ENCODE measurements at places on chromosomes 4 and X.

DNA sequence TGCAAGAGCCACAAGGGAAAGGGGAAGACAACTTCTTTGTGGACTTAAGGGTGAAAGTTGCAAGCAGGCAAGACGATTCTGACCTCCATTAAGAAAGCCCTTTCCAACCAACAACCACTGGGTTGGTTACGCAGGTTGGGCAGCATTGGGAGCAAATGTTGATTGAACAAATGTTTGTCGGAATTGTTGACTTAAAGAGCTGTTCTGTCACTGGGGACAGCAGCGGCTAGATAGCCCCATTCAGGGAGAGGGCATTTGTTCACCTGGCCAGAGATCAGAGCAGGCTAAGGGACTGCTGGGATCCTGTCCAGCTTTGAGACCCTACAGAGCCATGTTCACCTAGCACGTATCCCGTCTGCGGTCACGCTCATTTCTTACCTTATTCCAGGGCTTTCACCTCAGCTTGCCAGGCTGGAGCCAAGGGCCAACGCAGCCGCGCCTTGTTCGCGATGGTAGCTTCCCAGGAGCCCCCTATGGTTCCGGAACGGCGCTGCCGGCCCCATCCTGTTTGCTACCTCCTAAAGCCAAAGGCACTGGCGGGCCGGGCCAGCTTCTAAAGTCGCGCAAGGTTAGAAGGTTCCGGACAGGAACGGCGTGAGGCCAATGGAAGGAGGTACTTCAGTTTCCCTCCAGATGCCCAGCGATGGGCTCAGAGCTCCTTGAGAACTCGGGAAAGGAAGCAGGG lies 24.6 kb downstream of the F9 start:
- no peak for DNase-seq

DNA sequence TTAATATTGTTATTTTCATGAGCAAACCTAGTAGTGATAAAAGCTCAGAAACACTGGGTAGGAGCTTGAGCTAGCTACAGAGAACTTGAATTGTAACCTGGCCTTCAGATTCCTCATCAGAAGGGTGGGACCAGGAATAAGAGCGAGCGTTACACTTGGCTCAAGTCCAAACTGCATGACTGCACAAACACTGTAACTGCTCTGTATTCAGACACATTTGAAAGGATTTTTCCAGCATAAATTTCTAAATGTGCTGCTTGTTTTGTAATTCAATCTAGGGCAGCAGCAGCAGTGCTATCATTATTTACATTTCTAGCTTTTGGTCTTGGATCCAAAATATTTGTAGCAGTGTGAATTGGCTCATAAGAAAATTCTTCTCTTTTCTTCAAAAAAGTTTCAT lies 133.0 kb upstream of the TMLHE start:
- DNase-seq: peak; percentile 87

DNA sequence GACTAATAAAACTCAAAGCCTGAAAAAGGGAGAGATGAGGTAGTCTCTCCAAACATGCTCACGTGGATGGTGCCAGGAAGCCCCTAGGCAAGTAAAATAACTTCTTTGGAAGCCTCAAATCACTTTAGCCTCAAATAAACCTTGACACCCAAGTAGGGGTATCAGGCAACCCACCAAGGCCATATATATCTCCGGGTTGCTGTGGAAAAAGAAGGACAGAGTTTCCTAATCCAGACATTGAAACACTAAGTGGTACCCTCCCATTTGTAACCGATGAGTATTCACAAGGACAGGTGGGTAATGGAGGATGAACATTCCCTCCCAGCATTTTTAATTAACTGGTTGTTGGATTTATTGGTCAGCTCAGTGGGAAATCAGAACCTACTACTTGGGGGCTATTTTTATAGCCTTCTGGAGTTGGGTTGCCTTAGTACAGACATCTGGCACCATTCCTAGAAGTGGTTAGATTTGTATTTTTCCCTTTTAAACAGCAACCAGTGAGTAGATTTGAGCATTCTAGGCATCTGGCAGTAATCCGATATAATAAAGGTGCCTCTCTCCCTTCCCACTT lies 87.7 kb downstream of the GPC3 start:
- DNase-seq: no peak

- DNase-seq: no peak
These were observed 42.2 kb downstream of the SMARCA5 start for GRCh38 chr4:143555676-143556075.

- no peak for DNase-seq
These were observed 206.3 kb upstream of the ANXA3 start for GRCh38 chr4:78345237-78345636.

- DNase-seq: no peak
These were observed 73.7 kb upstream of the STIM2 start for GRCh38 chr4:26786916-26787315.

DNA sequence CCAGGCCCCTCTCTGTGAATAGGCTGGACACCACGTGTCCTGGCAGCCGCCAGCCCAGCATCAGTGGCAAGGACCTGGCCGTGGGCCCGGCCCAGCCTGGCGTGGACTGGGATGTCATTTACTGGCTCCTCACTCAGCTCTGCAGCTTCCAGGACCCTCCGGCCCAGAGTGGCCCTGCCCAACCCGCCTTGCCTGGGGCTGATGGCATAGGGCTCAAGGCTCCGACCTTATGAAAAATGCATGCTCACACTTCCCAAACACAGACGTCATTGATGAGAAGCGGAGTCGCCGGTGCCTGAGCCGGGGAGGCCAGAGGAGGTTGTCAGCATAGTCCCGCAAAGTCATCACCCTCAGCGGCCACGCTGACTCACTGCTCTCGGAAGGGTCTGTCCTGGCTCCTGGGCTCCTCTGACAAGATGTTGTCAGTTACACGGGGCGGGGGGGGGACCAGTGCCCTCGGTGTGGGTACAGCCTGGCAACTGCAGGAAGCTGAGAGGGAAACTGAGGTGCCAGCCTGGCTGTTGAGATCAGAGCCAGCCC lies 14.3 kb downstream of the CFAP99 start:
- no peak for DNase-seq

- no peak for DNase-seq
These were observed 95.3 kb upstream of the GUCY1A1 start for GRCh38 chr4:155571184-155571944.

- peak; percentile 2 for DNase-seq
These were observed 75.6 kb downstream of the CCNG2 start for GRCh38 chr4:77232653-77233052.

DNA sequence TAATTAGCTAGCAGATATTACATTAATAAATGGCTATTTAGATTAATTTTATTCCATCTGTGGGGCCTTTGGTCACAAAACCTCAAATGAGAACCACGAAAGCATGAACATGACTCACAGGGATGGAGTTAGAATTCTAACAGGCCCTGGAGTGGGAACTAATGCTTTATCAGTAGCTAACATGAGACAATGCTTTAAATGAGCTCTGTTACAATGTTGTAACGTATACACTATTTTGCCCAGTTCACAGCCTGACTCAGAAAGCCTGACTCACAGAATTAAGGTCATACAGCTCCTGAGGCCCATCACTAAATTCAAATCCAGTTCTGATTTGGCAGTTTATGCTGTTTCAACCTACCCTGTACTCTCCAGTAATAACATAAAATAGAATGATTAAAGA lies 23.2 kb downstream of the VEGFC start:
- no peak for DNase-seq

GRCh38 chr4:63728480-63729177 lies 680.6 kb downstream of the TECRL start:
- no peak for DNase-seq

- DNase-seq: peak; percentile 85
These were observed 126.7 kb upstream of the MBNL3 start for GRCh38 chrX:132615391-132616131.

DNA sequence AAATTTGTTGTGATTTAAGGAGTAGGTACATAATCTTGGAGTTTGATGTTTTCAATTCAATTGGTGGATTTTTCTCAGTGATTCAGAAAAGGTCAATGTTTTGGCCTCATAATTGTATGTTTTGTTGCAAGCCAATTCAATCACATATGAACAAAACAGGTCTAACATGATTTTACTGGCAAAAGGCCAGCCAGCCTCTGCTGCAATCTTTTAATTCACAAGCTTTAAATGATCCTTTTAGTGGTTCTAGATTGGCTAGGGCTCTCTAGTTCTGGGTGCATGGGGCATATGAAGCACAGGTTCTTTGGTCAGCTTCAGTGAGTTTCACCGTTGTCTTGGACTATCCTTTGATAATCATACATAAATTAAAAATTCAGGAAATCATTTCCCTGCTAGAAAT lies 19.2 kb upstream of the SLC6A14 start:
- no peak for DNase-seq

DNA sequence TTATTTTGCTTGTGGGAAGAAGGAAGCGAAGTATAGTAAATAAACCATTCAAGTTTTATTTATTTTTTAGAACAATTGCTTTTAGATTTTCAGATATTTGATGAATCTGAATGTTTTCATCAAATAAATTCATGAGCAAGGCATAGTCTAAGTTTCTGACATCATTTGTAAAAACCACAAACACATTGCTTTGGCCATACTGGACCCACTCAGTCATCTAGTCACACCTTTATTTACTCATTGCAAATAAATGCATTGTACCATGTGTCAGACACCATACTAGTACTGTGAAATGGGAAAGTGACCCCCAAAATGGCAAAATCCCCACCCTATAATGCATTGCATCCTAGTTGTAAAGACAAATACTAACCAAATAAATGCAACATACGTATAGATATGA lies 449.1 kb upstream of the SMIM31 start:
- no peak for DNase-seq

DNA sequence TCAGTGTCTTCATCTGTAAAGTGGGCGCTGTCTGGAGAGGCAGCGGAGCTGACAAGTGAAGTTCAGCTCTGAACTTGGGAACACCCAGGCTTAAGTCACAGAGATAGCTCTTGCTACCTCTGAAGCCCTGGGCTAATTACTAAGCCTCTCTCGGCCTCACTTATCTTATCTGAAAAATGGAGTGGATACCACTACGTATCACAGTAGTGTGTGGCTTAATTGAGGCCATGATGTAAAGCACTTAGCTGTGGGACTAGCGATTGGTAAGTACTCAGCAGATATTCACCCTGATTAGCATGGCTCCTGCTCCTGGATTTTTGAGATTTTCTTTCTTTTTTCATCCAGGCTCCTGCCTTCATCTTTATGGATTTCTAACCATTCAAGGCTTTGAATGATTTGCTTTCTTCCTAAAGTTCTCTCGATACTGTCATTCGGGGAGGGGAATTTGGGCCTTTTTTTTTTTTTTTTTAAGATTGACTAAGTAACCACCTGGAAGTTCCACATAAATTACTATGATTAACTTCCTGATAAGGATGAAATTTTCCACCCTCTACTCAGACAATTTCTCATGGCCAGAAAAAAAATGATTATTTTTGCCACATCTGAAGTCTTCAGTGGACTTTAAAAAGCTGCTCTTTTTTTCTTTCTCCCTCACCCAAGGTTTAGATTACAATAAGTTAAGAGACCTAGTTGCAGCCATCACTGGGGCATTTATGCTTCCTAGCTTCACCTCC lies 17.1 kb downstream of the LDB2 start:
- DNase-seq: no peak

DNA sequence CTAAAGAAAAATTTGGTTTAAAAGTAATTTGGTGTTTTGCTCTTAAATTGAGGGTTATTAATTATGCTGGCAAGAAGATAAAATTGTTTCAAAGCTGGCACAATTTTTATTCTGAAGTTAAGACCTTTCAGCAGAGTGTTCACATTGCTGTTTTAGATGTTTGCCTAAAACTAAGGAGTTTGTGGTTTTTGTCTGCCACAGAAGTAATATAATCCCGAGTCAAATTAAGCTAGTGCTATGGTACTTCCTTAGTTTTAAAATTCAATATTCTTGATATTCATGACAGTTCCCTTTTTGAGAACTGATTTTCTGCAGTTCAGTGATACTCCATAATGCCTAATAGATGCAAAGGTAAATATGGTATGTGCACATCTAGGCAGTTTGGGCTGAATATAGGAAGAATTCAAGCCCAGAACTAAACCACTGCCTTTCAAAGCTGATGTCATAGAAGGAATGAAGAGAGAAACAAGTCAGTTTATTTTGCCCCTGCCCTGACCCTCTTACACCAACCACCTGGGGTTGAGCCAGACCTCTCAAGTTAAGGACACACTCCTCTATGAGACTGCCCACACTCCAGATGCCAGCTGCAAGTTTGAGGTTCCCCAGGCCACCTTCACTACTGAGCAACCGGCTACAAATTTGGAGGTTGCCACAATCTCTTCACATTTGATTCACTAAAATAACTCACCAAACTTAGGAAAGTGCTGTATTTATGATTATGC lies 32.1 kb upstream of the VEGFC start:
- DNase-seq: no peak

DNA sequence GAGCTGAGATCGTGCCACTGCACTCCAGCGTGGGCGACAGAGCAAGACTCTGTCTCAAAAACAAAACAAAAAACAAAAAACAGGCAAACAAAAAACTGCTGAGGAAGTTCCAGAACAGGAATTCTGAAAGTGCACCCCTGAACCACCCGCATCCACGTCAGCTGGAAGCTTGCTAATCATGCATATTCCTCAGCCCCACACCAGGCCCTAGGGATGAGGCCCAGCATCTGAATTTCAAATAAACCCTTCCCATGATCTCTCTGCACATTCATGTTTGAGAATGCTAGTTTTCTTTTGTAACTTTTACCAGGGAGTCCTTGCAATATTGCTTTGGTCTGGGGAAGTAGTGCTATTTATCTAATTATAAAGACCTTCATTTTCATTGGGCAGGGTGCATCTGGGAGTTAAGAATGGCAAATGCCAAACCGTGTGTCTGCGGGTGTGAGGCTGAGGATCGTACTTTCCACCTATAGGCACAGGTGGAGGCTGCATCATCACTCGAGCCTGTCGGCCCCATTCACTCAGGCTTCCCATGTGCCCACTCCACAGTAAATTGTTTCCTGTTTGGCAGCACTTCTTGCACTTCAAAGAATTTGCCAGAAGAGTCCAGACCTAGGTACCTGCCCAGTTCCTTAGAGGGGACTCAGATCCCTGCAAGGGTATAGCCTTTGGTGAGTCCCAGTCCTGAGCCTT lies 23.6 kb downstream of the CCKAR start:
- DNase-seq: no peak

DNA sequence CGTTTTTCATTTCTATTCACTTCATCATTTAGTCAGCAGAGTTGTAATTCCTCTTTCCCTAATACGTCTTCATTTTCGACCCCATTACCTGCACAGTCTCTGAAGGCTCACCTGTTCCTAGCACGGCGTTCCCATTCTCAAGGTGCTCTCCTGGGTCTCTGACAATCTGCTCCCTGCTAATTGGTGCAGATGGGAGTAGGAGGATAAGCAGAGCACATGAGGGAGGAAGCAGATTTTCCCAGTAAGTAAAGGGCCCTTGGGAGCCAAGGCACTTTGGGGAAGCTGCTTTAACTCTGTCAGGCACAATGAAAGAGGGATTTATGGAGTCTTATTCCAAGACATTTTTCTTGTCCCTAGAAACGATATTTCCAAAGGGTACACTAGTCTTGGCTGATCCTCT lies 466.4 kb downstream of the STIM2 start:
- DNase-seq: no peak

- DNase-seq: no peak
These were observed 50.8 kb upstream of the IQSEC2 start for GRCh38 chrX:53332204-53332603.

GRCh38 chrX:24372021-24372763 lies 11.8 kb downstream of the SUPT20HL1 start:
- no peak for DNase-seq
